ENCODE measurements at places on chromosomes 5 and 9. TPM values are rescaled to one million over a fixed set of nuclear protein-coding genes. Genes with fewer than 3 reads are reported as not detected.

Gene C9
- total RNA-seq = not detected

Gene AJM1
- total RNA-seq = 4.3 TPM

Gene TIMD4
- total RNA-seq = 1.4 TPM

Gene KCNN2
- total RNA-seq = 0.07 TPM

Gene MYMK
- total RNA-seq = not detected

Gene RNF208
- total RNA-seq = 1.9 TPM

Gene LTC4S
- not detected for total RNA-seq

Measured in A549 treated with Hydrocortisone at 1 μM for 4 hours (cell line).